ENCODE measurements at places on chromosomes 7 and 10.
A peak's percentile ranks its signal among the peaks of the same experiment; 100 is the strongest.

DNA sequence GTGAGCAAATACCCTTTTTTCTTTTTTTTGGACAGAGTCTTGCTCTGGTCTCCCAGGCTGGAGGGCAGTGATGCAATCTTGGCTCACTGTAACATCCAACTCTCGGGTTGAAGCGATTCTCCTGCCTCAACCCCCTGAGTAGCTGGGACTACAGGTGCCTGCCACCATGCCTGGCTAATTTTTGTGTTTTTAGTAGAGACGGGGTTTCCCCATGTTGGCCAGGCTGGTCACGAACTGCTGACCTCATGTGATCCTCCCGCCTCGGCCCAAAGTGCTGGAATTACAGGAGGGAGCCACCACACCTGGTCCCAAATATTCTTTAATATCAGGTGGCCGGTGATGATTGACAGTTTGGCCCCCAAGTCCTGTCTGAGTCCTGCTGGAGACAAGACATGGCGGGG, 6.6 kb downstream of the LAT2 start:
- DNase-seq, result no peak

- DNase-seq, result peak; percentile 71
Measured at GRCh38 chr10:90969947-90970673, 49.2 kb upstream of the ANKRD1 start.

DNA sequence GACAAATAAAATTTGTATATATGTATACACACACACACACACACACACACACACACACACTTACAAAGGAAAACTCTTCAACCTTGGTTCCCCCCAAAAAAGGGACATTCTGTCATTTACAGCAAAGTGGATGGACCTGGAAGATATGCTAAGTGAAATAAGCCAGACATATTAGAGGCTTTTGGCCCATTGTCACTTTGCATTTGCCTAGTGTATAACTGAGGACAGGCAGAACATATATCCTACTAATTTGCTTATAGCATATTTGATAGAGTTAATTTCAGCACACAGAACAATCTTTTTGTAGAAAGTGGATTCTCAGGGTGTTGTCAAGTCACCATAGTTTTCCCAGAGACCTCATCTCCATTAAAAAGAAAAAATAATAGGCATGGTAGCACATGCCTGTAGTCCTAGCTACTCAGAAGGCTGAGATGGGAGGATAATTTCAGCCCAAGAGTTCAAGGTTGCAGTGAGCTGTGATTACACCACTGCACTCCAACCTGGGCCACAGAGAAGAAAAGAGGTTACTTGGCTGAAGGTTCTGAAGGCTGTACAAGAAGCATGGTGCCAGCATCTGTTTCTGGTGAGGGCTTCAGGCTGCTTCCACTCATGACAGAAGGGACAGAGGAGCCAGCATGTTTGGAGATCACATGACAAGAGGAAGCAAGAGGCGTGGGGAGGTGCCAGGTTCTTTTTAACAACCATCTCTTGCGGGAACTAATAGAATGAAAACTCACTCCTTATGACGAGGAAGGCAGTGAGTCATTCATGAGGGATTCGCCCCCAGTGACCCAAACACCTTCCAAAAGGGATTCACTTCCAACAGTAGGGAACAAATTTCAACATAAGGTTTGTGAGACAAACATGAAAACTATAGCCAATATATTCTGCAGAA, 135.6 kb downstream of the TMEM168 start:
- DNase-seq, result no peak

- DNase-seq, result no peak
Measured at GRCh38 chr10:13632884-13633440, 46.2 kb downstream of the PRPF18 start.

DNA sequence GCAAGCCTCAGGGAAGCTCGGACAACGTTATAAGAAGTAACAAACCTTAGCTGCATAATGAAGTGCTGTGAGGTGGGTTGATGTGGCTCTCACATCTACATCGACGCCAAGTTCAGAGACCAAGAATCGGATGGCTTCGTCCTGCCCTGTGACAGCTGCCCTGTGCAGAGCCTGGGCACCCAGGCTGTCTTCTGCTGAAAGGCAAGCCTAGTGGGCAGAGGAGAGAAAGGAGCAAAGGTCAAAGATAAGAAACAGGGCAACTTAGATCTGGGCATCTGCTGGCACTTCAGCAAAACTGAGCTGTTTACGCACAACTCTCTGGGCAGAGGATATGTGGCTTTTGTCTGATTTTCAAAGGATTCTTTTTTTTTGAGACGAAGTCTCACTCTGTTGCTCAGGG, 6.7 kb downstream of the ANKRD16 start:
- no peak for DNase-seq

GRCh38 chr7:20157456-20157855, 59.7 kb downstream of the MACC1 start:
- DNase-seq, result no peak

DNA sequence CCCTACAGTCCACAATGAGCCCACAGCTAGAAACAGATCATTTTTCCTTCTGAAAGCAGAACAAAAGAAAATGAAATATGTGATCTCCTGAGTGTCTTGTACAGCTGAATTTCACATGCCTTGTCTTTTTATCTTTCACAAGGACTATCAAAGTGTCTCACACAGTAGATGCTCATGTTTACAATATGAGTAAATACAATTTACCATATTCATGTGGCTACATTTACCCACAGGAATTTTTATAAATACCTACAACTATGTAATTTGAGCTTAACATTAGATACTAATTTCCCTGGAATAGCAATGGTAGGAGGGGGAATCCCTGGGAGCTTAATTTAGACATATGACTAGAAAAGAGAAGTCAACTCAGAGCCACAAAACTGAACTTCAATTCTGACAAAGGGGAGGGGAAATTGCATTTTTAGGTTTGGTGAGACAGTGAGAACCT, 186.2 kb downstream of the MACC1 start:
- DNase-seq, result peak; percentile 72

- no peak for DNase-seq
Measured at GRCh38 chr7:149868623-149869290, 5.0 kb upstream of the ATP6V0E2 start.

- DNase-seq, result peak; percentile 47
Measured at GRCh38 chr7:77940647-77941046, 142.1 kb downstream of the PHTF2 start.

- DNase-seq, result no peak
Measured at GRCh38 chr7:2613931-2614600, 17.7 kb upstream of the TTYH3 start.

DNA sequence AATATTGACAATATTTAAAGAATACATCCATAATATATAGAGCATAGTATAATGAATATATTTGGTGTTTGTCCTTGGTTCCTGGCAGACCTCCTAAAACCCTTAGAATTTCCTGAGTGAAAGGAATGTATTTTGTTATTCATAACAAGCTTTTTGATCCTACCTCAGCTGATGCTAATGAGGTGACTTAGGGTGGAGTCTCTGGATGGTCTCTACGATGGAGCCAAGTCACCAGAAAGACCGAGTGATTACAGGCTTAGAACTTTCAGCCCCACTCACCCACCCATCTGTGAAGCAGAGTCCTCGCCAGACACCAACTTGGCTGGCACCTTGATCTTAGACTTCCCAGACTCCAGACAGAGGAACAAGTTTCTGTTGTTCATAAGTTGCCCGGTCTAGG, 35.9 kb downstream of the UPF2 start:
- no peak for DNase-seq

DNA sequence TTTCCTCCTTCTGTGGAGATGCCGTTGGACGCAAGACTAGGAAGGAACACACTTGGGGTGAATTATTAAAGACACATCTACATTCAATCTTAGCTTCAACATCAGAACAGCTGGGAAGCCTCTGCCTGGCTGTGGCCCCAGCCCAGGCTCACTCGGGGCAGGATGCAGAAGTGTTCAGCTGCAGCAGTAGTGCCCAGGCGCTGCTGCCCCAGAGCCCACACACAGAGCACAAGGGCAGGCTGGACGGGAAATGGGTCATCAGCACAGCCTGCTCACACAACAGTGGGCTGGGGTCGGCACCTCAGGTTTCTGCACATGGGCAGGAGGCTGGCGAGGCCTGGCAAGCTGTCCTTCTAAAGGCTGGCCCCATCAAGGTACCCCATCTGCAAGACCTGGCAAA, 42.5 kb downstream of the NOD1 start:
- DNase-seq, result no peak

GRCh38 chr10:13614530-13615332, 28.0 kb downstream of the PRPF18 start:
- peak; percentile 77 for DNase-seq

GRCh38 chr7:30845426-30846135, 66.1 kb upstream of the AQP1 start:
- peak; percentile 56 for DNase-seq

GRCh38 chr7:130365511-130366441, 14.5 kb upstream of the CPA1 start:
- DNase-seq, result peak; percentile 97

DNA sequence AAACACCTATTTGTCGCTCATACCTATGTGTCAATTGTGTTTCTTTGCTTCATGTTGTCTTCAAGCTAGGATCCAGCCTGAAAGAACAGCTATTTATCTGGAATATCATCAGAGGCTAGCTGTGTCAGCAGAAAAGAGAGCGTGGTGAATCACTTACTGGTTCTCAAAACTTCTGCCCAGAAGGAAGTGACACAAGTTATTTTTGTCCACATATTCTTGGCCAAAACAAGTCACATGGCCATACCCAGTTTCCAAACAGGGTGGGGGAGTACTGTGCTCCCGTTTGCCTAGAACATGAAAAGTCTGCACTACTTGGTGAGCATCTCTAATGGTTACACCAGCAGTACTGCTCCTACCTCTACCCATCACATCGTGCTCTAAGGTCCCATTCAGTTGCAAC, 160.9 kb upstream of the CSTF2T start:
- peak; percentile 20 for DNase-seq

GRCh38 chr10:10630782-10631181, 386.9 kb upstream of the CELF2 start:
- DNase-seq, result no peak

DNA sequence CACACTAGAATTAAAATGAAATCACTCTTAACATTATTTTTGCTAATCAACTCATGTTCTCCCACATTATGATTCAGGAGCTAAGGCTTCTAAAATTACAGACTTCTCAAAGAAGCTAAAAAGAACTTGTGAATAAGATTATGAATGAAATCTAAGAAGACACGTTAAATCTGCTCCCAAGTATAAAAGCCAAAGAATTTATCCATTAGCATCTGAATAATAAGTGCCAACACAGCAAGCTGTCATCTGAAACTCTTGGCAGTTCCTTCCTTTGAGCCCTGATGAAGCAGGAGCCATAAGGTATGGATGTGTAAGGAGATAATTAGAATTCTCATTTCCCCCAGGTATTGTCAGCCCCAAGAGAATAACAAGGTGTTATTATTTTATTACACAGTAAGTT, 50.3 kb downstream of the TPK1 start:
- DNase-seq, result no peak

DNA sequence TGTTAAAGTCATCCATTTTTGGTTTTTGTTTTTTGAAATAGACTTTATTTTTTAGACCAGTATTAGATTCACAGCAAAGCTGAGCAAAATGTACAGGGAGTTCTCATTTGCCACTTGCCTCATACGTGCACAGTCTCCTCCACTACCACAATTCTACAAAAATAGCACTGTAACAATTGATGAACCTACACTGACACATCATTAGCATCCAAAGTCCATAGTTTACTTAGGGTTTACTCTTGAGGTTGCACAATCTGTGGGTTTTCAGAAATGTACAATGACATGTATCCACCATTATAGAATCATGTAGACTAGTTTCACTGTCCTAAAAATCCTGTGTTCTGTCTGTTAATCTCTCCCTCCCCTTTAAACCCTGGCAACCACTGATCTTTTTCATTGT, 125.8 kb upstream of the PDSS1 start:
- DNase-seq, result no peak

- DNase-seq, result peak; percentile 10
Measured at GRCh38 chr10:96512524-96513304, 1.0 kb downstream of the TLL2 start.

DNA sequence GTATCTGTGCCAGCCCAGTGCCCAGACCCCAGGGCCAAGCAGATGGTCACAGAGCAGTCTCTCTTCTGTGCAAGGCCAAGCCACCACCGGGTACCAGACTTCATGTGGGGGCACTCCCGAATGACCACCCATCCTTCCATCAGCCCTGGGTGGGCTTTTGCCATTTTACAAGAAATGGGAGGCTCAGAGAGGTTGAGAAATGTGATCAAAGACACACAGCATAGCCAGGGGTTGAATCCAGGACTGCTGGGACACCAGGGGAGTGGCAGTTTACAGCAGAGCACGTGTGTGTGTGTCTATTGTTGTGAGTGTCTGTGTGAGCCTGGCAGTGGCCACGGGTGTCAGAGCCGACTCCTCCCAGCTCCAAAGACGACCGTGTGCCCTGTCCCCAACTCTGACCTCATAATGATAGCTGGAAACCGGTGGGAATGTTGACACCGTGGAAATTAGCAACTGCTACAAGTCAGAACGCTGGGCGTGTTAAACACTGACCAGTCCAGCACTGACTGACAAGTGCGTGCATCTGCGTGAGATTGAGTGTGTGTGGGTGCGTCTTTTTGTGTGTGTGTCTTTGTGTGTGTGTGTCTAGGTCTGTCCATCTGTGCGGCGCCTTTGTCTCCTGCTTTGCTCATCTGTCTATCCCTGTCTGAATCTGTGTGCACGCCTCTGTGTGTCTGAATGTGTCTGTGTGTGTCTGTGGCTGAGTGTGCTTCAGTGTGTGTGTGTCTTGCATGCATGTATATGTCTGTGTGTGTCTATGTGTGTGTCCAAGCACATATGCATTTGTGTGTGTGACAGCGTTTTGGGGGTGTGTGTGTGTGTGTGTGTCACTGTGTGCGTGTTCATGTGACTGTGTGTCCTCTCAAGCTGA, 17.2 kb upstream of the SLC29A4 start:
- no peak for DNase-seq

DNA sequence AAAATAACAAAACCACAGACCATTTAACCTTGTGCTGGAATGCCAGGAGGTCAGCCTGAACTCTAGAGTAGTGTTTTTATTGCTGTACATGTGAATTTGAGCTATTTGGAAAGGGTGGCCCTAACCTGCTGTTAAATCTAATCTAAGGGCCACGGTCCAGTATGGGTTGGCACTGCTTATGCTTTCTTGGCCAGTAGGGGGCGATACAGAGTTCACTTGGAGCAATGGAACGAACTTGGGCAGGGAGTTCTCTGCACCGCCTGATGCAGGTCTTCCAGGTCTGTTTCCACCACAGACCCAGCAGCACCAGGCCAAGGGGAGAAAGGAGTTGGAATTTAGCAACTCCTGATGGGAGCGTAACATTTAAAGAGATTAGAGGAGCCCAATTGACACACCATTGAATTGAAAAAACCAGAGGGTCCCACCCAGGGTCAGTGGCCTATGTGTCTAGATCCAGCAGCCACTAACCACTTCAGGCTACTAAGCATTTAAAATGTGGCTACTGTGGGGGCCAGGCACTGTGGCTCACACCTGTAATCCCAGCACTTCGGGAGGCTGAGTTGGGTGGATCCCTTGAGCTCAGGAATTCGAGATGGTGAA, 75.7 kb upstream of the EFCAB10 start:
- no peak for DNase-seq

GRCh38 chr7:5349437-5350173, 66.9 kb downstream of the SLC29A4 start:
- DNase-seq, result no peak

- DNase-seq, result no peak
Measured at GRCh38 chr7:600149-601035, 80.7 kb upstream of the PDGFA start.

All from fibroblast of upper back skin (primary cell).